ENCODE measurements at places on chromosomes 2 and 18. TPM values are rescaled to one million over a fixed set of nuclear protein-coding genes. Genes with fewer than 3 reads are reported as not detected.

PUM2 gene
- 55.0 TPM for total RNA-seq

CYS1 gene
- 1.1 TPM for total RNA-seq

CD8B gene
- total RNA-seq, result not detected

PLA2R1 gene
- total RNA-seq, result 14.5 TPM

PRKAG3 gene
- total RNA-seq, result not detected

CCDC141 gene
- total RNA-seq, result 0.06 TPM

GALR1 gene
- not detected for total RNA-seq

AGAP1 gene
- total RNA-seq, result 13.3 TPM

SUCLG1 gene
- total RNA-seq, result 56.3 TPM

RPL31 gene
- total RNA-seq, result 1,005 TPM

RAB27B gene
- 0.99 TPM for total RNA-seq

OTOS gene
- total RNA-seq, result not detected

ERFE gene
- total RNA-seq, result 64.1 TPM

CRIM1 gene
- 618 TPM for total RNA-seq

CDK15 gene
- 1.6 TPM for total RNA-seq

ANKRD36B gene
- total RNA-seq, result 51.2 TPM

APCDD1 gene
- total RNA-seq, result 0.12 TPM

NRP2 gene
- total RNA-seq, result 533 TPM

FMNL2 gene
- 51.6 TPM for total RNA-seq

ARHGEF33 gene
- total RNA-seq, result 0.19 TPM

GNAL gene
- total RNA-seq, result 0.41 TPM

UPP2 gene
- total RNA-seq, result not detected

MDH1B gene
- 0.12 TPM for total RNA-seq

SERPINB2 gene
- total RNA-seq, result 33.7 TPM

AAK1 gene
- total RNA-seq, result 48.2 TPM

KATNAL2 gene
- total RNA-seq, result 1.6 TPM

MYOM1 gene
- 0.15 TPM for total RNA-seq

MEMO1 gene
- total RNA-seq, result 67.9 TPM

GORASP2 gene
- 75.4 TPM for total RNA-seq

STON1 gene
- 7.3 TPM for total RNA-seq

YES1 gene
- 180 TPM for total RNA-seq

TSPYL6 gene
- total RNA-seq, result 0.06 TPM

RNF138 gene
- total RNA-seq, result 19.3 TPM

ANO7 gene
- total RNA-seq, result 0.68 TPM

SCLY gene
- total RNA-seq, result 16.3 TPM

UCN gene
- total RNA-seq, result 1.4 TPM

RIOK3 gene
- 48.9 TPM for total RNA-seq

PFN4 gene
- total RNA-seq, result 2.7 TPM

All from glomerular endothelial cell (primary cell).